ENCODE measurements at places on chromosomes 11 and 22. TPM values are rescaled to one million over a fixed set of nuclear protein-coding genes. Genes with fewer than 3 reads are reported as not detected.

DNA sequence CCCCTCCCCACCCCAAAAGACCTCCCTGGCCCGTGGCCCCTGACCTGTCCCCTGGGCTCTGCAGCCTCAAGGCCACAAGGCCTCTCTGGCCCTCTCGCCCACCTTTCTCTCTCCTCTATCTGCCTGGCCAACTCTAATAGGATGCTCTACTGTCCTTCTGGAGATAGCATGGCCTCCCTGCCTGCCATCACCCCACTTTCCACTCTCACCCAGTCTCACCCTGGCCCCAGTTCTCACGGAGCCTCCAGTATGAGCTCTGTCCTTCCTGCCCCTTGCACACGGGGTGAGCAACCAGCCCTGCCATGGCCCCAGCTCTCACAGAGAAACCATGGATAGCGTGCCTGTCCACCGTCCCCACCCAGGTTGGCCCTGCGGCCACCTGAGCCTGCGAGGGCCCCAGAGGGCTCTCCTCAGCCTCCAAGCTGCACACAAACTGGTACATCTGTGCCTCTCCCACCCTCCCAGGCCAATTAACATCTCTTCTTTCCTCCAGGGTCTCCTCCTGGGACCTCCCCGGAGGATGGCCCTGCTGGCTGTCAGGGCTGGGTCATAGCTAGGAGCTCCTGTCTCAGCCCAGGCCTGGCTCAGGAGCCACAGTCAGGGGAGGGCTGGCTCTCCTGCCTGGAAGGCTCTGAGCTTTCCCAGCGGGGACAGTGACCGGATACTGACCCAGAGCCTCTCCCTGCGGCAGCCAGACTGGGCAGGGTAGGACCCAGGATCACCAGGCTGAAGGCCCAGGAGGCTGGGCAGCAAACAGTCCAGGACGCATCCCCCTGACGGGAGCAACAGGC lies 22.3 kb downstream of the RTN4R start:
- DNase-seq: no peak

The OR10W1 gene
- not detected for total RNA-seq

The HTR3B gene
- not detected for total RNA-seq

The SLC22A12 gene
- not detected for total RNA-seq

DNA sequence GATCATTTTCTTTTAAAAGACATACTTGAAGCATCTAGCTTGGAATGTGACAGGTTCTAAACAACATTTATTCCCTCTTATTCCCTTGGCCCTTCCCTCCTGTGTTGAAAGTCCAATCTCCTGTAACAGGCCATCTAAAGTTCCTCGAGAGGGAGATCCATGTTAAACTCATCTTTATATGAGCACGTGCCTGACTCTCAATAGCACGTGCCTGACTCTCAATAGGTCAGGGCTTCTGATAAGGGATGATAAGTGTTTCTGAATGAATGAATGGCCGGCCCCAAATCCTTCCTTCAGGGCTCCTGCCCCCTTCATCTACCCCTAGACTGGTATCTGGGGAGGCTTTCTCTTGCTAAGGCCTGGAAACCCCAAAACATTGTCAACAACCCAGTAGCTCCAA lies 27.2 kb downstream of the RPL27A start:
- DNase-seq: no peak

DNA sequence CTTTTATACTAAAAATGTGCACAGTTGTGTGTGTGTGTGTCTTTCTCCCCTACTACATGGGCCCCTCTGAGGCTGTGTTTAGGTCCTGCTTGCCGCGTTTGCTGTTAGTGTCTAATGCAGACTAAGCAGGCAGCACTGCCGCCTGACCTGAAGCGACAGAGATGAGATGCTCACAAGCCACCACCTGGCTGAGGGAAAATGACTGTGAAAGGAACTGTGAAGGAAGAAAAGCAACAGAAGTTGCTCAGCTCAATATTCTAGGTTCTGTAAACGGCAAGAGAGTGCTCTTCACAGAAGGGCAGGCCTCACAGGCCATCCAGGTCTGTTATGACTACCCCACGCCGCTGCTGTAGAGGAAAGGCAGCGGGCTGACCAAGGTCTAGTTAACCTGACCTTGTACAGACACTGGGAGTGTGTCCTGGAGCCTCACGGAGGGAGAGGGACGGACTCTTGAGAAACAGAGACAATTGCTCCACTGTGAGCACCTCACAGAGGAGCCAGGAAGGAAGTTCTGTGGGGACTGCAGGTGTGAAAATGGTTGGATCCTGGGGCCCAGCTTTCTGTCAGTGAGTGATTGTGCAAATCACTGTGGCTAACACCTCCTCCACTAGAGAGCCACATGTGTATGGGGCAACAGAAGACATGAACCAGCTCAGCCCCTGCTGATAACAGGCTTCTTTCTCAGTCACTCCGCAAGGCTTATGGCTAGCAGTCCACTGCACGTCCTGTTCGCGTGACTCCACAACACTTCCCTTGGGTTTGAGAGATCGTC lies 31.3 kb upstream of the YPEL1 start:
- peak; percentile 76 for DNase-seq

The OR52B4 gene
- total RNA-seq: not detected

- no peak for DNase-seq
Measured at GRCh38 chr11:87810486-87810885, 364.8 kb downstream of the RAB38 start.

GRCh38 chr11:10096987-10097386 lies 197.0 kb downstream of the SBF2 start:
- no peak for DNase-seq

GRCh38 chr22:20240447-20240764 lies 27.7 kb downstream of the RTN4R start:
- no peak for DNase-seq

DNA sequence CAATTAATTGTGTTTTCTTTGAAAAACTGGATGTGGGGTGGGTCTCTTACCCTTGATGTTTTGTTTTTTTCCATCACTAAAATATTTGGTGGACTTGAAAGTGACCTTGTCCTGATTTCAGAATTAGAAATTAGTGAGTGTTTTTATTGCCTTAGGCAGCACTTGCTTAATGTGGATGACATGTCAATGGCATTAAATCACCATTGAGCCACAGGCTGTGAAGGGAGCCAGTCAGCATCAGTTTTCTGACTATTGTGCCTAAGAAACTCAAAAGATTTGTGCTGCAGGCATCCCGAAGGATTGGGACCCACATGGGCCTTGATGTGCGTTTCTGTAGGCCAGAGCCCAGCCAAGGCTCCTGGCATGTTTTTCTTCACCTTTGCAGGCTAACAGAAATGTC lies 53.8 kb downstream of the SWAP70 start:
- DNase-seq: no peak

The ZNF70 gene
- 1.8 TPM for total RNA-seq

DNA sequence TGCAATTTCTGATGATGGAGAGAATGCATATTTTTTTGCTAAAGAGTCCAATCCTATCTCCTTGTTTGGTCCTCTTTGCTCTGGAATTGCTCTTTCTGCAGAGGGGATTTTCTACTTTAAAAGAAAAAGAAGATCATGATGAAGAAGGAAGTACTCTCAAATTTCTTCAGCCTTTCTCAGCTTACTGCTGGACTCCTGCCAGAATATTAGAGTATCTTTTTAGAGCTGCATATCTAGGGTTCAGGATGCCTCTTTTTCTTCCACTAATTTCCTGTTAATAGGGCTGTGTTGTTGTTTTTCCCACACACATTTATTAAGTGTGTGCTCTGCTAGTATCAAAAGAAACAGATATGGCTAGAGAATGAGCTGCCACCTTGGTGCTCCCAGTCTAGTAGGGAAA lies 18.2 kb downstream of the UBASH3B start:
- no peak for DNase-seq

The CYP2D6 gene
- total RNA-seq: 6.6 TPM

The LRRN4CL gene
- total RNA-seq: 0.38 TPM

DNA sequence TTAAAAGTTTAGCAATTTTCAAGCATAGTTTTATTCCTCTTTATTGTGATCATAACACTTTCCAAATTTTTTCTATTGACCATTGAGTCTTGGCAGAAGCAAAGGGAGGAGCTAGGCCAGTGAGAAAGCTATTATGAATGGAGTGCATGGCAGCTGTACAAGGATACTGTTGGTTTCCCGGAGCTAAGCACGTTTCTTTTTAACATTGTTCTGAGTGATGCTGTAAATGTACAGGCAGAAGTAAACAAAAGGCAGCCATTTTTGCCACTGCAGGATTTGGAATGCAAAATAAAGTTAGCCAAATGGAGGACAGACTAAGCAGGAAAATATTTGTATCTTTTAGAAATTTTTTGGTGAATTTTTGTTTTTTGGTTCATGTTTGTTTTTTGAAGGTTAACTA lies 16.2 kb downstream of the CBL start:
- DNase-seq: no peak

DNA sequence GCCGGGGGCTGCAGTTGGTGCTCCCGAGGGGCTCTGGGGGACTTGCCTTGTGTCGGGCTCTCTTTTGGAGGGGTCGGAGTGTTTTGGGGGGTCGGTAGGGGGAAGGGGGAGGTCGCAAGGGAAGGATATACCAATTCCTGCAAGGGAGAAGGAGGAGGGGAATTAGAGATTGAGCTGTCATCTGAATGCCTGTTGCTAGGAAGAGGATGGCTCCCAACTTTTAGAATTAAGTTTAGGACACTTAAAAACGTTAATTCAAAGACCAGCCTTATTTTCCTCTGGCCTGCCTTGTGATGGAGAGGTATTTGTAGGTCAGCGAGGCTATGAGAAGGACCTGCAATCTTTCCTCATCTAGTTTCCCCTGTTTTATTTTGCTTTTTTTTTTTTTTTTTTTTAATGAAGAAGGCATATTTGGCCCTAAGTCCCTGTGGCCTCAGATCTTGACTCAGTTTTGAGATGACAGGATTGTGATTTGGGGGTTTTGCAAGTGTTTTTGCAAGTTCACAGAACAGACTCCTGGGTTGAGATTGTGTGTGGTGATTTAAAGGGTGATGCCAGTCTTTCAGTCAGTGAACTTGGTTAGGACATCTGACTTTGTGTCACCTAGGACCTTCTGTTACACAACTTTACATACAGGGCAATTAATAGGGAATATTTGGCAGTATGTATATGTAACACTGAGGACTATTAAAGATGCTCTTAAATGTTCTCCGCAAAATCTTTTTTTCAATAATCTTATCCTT lies 672 bp downstream of the TMEM135 start:
- DNase-seq: peak; percentile 11
